Stimulated activated CD4-positive, alpha-beta T cell treated with anti-CD3 and anti-CD28 coated beads, Interleukin-1b, Interleukin-23, amount 100 ng/mL, for 4 hours (primary cell): ENCODE measurements at places on chromosomes 4 and X.

DNA sequence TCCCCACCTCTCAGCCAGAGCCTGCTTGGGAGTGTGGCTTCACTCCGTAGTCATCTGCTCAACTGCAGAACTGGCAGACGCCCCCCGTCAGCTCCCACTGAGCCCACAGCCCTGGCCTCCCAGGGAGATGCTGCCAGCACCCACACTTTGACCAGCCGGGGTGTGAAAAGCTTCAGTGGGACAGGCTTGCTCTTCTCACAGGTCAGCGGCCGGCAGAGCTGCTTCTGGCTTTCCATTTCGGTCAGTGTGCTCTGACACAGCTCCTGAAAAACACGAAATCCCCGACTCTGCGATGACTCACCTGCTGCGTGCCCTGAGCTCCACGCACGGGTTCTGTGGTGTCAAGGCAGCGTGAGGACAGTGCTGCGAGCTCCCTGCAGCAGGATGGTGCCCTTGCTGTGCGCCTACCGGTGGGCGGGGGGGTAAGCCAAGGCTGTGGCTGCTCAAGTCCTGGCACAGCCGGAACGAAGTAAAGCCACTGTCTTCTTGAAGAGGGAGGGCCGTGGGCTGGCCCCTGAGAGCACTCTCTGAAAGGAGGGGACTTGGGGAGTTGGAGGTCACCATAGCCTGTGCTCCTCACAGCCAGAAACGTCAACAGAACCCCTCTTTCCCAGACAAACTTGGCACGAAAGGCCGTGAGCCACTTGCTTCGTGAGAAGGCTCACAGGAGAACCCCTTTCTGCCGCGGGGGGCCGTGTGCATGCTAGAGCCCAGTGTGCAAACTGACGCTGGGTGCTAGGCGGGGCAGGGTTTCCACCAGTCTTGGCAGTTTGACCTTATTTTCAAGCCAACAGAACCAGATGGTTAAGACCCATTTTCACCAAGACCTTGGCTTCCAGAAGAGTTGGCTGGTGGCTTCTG lies 23.6 kb downstream of the NOP14 start:
- no peak for DNase-seq

- DNase-seq, result no peak
Measured at GRCh38 chr4:86443495-86443894, 83.6 kb upstream of the MAPK10 start.

DNA sequence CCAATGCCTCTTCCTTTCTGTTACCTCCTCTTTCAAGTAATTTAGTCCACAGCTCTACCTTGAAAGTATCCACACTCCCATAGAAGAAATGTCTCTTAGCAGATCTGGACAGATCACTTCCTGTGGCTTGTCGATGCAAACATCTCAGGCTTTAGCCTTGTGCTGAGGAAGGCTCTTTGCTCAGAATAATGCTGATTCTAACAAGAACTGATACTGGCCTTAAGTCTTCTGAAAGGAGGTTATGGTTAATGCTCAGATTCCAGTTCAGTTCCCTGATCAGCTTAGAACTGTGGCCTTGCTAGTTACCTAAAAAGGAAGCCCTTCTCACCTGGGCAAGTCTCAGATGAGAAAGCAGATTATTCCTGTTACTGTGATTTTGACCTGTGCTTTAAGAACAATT lies 230.1 kb upstream of the FAT4 start:
- DNase-seq, result no peak

DNA sequence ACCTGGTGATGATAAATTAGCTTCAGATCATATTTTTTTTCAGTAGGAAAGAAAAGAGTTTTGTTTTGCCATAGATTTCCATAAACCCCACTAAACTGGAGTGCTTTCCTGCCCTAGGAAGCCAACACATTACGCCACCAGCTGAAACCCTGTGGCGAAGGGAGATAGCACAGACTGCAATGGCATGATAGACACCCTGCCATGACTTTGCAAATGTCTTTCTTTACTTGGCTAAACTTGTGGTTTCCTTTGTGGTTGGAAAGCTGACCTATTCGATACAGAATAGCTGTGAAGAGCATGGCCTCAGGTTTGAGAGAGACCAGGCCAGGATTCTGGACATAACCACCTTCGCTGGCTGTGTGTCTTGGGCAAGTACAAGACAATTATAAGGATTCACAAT lies 19.1 kb downstream of the MFAP3L start:
- DNase-seq, result no peak

- no peak for DNase-seq
Measured at GRCh38 chr4:76212851-76213414, 691 bp downstream of the SCARB2 start.

DNA sequence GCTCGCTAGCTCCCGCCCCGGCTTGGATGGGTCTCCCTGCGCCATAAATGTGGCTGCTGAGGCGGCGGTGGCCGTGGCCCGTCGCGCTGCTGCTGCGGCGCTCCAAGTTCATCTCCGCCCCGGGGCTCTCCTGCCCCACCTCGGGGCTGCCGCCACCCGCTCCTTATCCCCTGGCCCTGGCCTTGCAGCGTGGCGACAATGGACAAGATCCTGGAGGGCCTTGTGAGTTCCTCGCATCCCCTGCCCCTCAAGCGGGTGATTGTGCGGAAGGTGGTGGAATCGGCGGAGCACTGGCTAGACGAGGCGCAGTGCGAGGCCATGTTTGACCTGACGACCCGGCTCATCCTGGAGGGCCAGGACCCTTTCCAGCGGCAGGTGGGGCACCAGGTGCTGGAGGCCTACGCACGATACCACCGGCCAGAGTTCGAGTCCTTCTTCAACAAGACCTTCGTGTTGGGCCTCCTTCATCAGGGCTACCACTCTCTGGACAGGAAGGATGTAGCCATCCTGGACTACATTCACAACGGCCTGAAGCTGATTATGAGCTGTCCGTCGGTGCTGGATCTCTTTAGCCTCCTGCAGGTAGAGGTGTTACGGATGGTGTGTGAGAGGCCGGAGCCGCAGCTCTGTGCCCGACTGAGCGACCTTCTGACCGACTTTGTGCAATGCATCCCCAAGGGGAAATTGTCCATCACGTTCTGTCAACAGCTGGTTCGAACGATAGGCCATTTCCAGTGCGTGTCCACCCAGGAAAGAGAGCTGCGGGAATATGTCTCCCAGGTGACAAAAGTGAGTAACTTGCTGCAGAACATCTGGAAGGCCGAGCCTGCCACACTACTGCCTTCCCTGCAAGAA lies 763 bp downstream of the USP38 start:
- peak; percentile 4 for DNase-seq

GRCh38 chrX:74349387-74349786 lies 45.4 kb downstream of the ZCCHC13 start:
- no peak for DNase-seq

- no peak for DNase-seq
Measured at GRCh38 chr4:128846063-128846462, 36.6 kb downstream of the JADE1 start.
